Stimulated activated CD4-positive, alpha-beta T cell treated with anti-CD3 and anti-CD28 coated beads, Interleukin-4, amount 100 ng/mL, for 24 hours (primary cell): ENCODE measurements at places on chromosomes 3 and 15.

DNA sequence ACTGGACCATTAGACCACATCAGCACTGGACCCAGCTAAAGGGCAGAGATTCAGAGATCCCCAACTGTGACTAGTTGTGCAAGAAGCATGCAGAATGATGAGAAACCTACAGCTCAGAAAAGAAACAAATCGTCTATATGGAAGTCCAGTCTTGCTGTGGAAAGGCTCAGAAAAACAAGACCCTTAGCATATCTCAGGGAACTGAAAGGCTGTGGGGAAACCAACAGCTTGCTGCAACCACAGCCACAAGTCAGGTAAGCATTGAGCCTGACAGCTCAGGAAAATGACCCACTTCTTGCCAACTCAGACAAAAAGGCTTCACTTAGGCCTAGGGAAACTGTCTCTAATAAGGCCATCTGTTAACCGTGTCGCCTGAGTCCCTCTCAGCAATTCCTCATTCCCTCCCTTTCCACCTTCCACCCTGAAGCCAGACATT lies 145.6 kb downstream of the LSAMP start:
- no peak for DNase-seq

- DNase-seq = no peak
Measured at GRCh38 chr15:62964251-62964650, 78.3 kb upstream of the TPM1 start.

DNA sequence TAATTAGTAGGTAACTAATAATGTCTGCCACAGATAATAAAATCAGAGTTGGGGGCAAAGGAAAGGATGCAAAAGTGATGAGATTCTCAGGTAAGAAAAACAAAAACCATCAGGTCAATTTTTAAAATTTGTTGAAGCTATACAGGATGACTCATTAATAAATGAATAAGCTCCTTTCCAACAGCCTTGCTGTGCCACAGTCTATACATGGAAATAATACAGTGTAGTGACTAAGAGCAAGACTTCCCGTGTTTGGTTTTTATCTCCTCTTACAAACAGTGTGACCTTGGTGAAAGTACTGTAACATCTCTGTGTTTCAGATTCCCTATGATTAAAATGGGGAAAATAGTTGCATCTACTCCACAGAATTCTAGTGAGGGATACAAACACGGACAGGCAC lies 331.6 kb downstream of the PYDC2 start:
- DNase-seq = no peak

- no peak for DNase-seq
Measured at GRCh38 chr3:49469037-49469935, 781 bp upstream of the DAG1 start.

- DNase-seq = no peak
Measured at GRCh38 chr15:68734352-68734751, 86.3 kb downstream of the ANP32A start.

DNA sequence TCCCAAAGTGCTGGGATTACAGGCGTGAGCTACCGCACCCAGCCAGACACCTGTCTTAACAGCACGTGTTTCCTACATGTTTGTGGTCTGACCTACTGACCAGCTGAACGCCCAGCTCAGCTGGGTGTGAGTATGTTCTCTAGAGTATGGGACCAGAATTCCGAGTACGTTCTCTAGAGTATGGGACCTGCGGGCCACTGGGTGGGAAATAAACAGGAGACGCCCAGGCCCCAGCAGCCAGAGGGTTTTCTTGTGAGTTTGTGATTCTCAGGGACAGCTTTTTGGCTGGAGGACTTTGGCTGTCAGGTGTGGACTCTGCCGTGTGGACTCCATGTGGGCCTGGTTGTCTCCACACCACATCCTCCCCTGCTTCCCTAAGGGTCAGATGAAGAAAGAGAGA lies 87.3 kb downstream of the CHRD start:
- no peak for DNase-seq

- peak; percentile 42 for DNase-seq
Measured at GRCh38 chr15:43204016-43204901, 16.6 kb downstream of the EPB42 start.

GRCh38 chr15:89654847-89655805 lies at the start of gene KIF7:
KIF7 (minus strand) TSS chr15:89655467; CDS start chr15:89652930, 2,537 bp downstream.
- DNase-seq = no peak

DNA sequence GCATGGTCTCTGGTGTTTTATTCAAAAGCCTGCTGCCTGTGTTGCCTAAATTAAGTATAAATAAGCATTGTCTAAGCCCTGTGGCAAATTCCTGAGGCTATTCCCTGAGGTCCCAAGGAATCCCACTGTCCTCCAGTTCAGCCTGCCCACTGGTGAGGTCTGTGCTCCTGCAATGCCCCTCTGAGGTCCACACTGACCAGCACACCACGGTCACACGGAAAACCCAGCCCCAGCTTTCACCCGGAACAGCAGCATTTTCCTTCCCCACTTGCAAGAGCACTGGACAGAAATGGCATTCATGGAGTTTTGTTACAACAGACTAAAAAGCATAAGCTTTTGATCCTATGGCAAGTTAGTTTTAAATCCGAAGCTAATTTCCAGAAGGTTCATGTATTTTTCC lies 234.0 kb downstream of the KLF13 start:
- no peak for DNase-seq

DNA sequence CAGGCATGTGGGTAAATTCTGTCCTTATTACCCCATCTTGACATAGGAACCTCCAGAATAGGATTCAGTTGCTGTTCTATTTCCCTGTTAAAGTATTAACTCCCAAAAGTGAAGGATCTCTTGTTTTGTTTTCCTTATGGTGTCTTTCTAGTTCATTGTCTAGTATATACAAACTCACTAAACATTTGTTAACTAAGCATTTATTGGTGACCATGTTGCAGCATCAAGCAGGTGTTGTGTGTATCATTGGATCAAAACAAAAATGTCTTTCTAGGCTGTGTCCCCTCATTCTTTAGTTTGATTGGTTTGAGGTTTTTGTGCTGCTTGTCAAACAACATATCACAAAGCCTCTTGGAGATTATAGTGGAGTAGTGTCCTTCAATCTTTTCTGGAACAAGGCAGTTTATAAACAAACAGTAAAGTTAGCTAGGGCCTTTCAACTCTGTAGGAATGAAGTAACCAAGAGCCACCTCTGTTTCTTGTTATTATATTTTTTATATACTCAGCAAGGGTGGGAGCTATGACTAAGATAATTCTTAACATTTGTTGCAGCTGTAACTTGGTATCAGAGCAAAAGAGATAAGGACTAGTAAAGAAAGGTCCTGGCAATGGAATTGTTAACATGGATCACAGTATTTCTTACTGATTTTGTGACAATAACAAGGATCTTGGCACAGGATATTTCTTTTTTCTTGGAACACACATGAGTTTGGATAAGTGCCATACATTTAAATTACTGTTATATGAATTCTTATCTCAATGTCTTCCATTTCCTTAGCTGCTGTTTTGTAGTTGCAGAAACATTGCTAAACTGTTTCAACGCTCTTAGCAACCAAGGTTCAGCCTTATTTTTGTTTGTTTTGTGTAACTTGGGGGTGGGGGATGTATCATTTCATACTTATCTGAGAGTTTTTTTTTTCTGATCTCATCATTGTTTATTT lies 49.3 kb downstream of the TMOD3 start:
- no peak for DNase-seq

- no peak for DNase-seq
Measured at GRCh38 chr15:25789616-25789999, 73.5 kb downstream of the ATP10A start.

- no peak for DNase-seq
Measured at GRCh38 chr3:115823083-115823482, 199.8 kb downstream of the GAP43 start.

DNA sequence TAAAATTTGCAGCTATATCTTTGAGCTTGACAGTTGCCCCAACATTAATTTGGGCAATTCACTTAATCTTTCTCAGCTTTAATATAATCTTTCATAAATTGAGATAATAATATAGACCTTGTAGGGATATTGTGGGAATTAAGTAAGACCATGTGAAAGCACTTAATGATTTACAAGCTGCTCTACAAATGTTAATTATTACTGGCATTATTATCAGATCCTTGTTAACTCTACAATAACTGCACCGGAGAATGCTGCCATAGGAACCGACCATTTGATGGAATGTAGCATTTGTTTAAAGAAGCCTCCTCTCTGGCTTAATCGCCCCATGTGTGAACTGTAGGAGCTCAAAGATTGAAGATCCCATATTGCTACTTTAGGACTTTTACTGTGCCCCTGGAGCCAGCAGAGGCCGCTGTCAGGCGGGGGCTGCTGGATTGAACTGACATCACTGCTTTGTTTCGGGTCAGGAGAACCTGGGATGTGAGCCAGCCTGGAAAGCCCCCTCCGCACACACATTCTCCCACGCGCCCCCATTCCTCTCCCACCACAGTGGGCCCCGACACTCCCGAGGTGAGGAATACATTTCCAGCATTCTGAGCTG lies 154.2 kb upstream of the TNIK start:
- no peak for DNase-seq

DNA sequence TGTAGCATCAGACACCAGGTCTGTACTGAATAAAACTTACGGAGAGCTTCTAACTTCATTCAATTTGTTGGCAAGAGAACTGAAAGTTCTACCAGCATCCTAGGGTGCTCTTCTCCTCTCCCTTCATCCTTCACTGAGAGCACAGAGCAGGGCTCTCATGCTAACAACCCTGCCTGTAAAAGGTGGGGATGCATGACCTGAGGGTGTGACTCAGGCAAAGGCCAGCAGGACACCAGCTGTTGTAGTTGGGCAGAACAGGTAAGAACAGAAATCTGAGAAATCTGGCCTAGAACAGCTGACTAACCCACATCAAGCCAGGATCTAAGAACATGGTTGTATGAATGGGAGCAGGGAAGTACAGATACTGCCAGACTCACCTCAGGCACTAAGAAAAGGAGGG lies 64.2 kb downstream of the MYLK start:
- no peak for DNase-seq

- peak; percentile 29 for DNase-seq
Measured at GRCh38 chr3:33645060-33645647, 72.9 kb downstream of the CLASP2 start.

DNA sequence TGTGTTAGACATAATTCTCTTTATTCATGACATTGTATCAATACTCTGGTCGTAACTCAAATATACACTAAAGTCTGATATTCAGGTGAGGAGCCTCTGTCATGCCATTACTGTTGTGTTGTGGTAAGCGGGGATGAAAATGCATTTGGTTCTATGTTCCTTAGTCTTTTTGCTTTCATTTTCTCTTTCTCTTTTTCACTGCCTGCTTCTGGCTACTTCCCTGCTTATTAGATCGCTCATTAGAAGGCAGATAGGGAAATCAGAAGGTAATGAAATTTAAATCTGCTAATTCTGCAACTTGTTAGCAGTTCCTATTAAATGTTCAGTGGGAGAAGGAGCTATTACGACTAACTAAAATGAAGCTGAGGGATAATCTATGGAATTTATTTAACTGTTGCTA lies 345.0 kb downstream of the GRM7 start:
- DNase-seq = no peak

GRCh38 chr3:149634573-149634972 lies 23.3 kb downstream of the WWTR1 start:
- DNase-seq = no peak

GRCh38 chr3:3027976-3028567 lies 82.1 kb downstream of the IL5RA start:
- no peak for DNase-seq

- no peak for DNase-seq
Measured at GRCh38 chr15:69014454-69014853, at the start of gene NOX5. NOX5 (plus strand) TSS chr15:69014695; CDS start chr15:69014736, 41 bp downstream.

- DNase-seq = no peak
Measured at GRCh38 chr3:107346564-107346963, 30.7 kb upstream of the CCDC54 start.

- no peak for DNase-seq
Measured at GRCh38 chr3:177800561-177800960, 603.3 kb upstream of the TBL1XR1 start.

- no peak for DNase-seq
Measured at GRCh38 chr3:70951316-70951715, 632.2 kb downstream of the FOXP1 start.

DNA sequence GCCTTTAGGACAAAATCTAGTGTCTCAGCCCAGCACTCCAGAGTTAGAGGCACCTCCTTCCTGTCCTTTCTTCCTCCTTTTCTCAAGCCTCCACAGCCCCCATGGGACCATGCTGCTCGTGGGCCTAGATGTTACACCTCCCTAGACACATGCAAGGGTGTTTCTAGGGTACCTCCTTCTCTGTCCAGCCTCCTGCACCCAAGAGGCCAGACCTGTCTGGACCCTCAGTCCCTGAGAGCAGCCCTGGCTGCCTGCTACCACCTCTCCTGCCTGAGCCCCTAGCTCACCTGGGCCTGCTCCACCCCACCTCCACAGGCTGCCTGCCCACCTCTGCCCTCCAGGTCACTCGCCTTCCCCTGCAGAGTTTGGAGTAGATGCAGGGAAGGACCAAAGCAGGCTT lies 5.2 kb downstream of the LOXL1 start:
- DNase-seq = no peak

GRCh38 chr3:73855813-73856212 lies 231.1 kb upstream of the PDZRN3 start:
- DNase-seq = no peak

DNA sequence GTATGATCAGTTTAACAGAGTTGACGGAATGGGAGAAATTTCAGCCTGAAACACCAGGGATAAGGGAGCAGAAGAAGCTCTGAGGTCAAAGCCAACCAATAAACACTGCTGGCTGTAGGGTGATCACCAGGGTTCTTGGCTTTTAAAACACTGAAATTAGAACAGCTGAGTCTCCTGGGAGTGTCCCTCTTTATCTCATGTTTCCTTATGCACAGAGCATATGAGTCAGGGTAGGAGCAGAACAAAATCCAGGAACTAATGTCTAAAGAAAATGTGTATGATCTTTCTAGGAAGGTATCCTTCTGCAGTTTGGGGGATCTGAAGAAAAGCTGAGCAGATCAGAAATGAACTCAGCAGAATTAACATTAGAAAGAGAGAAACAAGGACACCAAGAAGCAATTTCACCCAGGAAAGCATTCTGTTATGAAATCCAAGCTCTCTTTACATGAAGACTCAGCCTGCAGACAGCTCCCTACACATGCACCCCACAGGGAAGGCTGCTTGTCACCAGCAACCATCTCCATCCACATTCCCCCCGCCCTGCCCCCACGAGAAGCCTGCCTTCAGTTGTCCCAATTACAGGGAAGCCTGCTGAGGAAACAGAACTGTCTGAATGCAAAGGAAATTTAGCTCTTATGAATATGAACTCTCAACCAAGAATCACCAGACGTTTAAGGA lies 469.7 kb downstream of the PDCD6IP start:
- DNase-seq = no peak

- no peak for DNase-seq
Measured at GRCh38 chr15:59148153-59148833, 43.3 kb downstream of the CCNB2 start.

GRCh38 chr3:188397766-188398705 lies 244.1 kb downstream of the LPP start:
- DNase-seq = no peak

GRCh38 chr3:55006244-55006676 lies 78.4 kb upstream of the LRTM1 start:
- DNase-seq = no peak

- DNase-seq = peak; percentile 51
Measured at GRCh38 chr3:112136959-112137693, 4.1 kb upstream of the GCSAM start.
